Activated CD4-positive, alpha-beta T cell treated with anti-CD3 and anti-CD28 coated beads, Interleukin-2, amount 50 U/mL, for 24 hours (primary cell): ENCODE measurements at places on chromosomes 3 and 15.

GRCh38 chr15:61393949-61394348, 164.8 kb upstream of the RORA start:
- DNase-seq: no peak

- no peak for DNase-seq
Observed at GRCh38 chr3:122322095-122323075, 2.7 kb upstream of the CSTA start.

DNA sequence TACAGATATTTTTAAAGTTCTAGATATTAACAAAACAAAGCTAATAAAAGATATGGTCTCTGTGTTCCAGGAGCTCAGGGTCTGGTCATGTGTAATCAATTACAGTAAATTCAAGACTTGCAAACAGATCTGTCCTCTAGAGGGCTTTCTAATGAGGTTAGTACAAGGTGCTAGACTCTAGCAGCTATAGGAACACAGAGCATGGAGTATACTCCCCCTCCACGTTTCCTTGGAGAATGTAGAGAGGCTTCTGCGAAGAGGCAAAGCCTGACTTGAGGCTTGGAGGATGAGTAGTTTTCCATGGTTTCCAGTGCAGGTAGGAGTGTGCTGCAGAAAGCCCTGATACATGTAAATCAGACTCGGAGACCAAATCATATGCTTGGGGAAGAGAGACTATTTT, 32.7 kb upstream of the DLG1 start:
- DNase-seq: no peak

DNA sequence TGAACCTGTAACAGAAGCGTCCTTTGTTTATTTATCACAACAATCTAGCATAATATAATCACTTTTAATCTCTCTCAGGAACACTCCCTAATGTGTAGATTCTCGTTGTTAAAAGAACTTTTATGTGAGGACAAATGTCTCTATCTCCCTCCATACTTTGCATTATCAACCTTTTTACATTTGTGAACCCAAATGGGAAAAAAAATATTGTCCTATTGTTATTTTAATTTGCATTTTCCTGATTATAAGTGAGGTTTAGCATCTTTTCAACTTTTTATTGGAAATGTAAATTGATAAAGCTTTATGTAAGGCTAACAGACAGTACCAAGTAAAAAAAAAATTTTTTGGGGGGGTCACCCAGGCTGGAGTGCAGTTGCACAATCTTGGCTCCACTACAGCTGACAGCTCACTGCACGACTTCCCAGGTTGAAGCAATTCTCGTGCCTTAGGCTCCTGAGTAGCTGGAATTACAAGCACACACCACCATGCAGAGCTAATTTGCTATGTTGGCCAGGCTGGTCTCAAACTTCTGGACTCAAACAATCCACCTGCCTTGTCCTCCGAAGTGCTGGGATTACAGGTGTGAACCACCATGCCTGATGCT, 33.0 kb upstream of the DENND4A start:
- DNase-seq: no peak

- DNase-seq: no peak
Observed at GRCh38 chr3:24968036-24968435, 460.0 kb upstream of the RARB start.

DNA sequence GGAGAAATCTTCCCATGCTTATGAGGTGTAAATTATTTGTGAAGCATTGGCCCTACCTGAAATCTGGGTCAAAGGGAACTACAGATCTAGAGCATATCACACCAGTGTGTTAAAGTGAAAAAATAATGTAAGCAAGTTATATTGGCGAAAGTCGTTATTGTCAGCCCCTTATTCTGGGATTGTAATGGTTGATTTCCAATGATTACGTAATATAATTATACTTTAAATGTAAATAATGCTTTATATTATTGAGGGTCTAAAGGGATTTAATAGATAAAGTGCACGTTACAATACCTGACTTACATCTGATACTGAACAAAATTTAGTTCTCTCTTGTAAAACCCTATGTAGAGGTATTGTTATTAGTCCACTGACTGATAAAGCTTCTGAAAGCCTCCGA, 101.2 kb downstream of the NEO1 start:
- DNase-seq: no peak

- DNase-seq: no peak
Observed at GRCh38 chr3:154794391-154794790, 285.7 kb upstream of the MME start.

- no peak for DNase-seq
Observed at GRCh38 chr3:3551981-3552380, 247.2 kb upstream of the LRRN1 start.

DNA sequence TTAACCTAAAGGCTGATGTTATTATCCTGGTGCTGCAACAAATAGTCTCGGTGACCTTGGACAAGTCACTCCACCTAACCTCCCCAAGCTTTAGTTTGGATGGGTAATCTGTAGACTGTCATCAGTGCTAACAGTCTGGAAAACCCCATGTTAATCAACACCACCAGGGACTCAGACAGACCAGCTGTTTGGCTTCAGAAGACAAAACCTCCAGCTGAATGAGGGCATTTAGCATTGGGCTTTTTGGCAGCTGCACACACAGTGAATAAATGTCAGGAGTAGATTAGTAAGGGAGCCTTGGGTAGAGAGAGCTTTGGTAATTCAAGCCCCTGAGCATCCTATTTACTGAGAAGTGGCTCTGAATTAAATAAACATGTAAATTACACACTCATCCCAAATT, 24.9 kb upstream of the C3orf80 start:
- DNase-seq: no peak

- no peak for DNase-seq
Observed at GRCh38 chr15:69666441-69666882, 213.8 kb downstream of the RPLP1 start.

DNA sequence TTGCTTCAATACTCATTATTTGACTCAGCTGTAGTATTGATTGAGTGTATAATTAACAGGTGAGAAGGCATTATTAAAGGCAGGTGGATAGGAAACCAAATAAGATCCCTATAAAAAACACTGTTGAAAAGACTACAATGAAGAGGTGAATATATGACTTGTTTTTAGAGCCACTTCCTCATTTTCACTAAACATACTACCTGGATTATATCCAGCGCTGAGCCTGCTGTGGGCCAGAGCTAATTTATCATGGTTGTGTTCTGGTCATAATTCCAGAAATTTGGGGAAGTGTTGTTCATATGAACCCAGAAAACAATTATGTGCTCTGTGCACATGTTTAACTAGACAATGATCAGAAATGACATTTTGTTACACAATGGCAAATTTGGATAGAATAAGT, 235.3 kb upstream of the MME start:
- no peak for DNase-seq

- DNase-seq: no peak
Observed at GRCh38 chr3:197000211-197000610, 29.4 kb downstream of the MELTF start.

GRCh38 chr3:193962986-193963685, 172.8 kb upstream of the HES1 start:
- DNase-seq: no peak

DNA sequence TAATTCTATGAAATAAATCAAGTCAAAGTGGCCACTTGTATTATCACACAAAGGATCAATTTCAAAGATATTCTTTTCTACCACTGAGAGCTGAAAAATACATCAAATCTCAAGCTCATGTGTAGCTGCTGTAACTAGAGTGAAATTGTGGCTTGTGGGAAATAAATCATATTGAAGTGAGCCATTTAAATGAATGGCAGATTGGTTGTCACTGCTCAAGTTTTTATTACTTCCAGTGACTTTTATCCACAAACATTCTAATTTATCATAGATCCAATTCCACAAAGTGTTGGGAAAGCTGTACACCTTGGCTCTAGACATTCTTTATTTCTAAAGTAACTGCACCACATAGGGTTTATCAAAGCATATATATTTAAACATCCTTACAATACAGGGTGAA, 285.4 kb downstream of the CNTN3 start:
- DNase-seq: no peak

DNA sequence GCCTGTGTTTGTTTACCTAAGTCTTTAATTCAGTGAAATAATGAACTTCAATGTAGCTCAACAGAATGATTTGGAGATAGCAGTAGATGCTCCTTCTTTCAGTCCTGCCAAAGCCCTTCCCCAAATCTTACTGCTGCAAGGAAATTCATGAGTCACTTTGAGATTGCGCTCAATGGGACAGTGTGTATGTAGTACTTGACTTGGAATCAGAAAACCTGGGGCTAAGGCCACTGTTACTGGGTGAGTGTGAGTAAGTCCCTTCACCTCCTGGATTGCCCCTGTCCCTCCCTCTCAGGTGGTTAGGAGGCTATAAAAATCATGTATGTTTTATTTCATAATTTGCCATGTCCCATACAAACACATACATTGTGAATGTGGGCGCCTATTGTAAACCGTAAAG, 29.9 kb downstream of the ATP13A5 start:
- DNase-seq: no peak

DNA sequence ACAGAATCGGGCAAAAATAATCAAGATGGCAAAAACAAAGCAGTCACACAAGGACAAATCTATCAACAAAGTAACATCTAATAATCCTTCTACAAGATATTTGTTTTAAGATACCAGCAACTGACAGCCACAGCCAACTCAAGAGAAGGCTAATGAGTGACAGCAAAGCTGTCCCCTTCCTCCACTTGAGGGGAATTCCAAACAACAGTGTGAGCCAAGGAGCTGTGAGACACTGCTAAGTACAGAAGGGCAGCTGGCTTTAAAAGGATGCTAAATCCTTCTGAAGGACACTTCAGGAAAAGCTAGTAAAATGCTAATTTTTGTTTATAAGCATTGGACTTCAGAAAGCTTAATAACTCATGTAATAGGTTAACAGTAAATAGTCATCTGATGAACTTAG, 120.3 kb upstream of the GOLGA8J start:
- DNase-seq: no peak

GRCh38 chr3:192417017-192417416, 310.3 kb downstream of the FGF12 start:
- DNase-seq: no peak

- DNase-seq: no peak
Observed at GRCh38 chr15:58462547-58462946, 30.8 kb downstream of the LIPC start.

DNA sequence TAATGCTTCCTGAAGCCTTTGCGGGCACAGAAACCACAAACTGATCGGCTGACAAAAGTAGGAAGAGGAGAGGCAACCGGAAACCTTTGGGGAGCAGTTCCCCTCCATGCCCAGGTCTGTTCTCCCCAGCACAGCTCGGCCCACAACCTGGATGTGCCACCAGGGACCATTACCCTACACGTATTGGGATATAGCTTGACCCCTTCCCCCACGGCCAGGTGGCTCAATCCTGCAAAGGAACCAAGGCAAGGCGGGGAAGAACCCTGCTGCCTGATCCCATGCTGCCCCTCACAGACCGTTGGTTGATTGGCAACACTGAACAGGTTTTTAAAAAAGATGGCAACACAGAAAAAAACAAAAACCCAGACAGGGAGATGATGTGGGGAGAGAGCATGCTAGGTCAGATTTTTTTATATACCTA, 19.7 kb upstream of the TCAIM start:
- no peak for DNase-seq
